ENCODE measurements at places on chromosomes 11 and 22. TPM values are rescaled to one million over a fixed set of nuclear protein-coding genes. Genes with fewer than 3 reads are reported as not detected.
A peak's percentile ranks its signal among the peaks of the same experiment; 100 is the strongest.

Gene IL17REL
- not detected for total RNA-seq

Gene SLCO2B1
- total RNA-seq: 61.1 TPM

Gene RAPSN
- total RNA-seq: 0.50 TPM

Gene OR52I2
- total RNA-seq: not detected

Gene KCNJ1
- not detected for total RNA-seq

Gene LARGE2
- total RNA-seq: 0.17 TPM

Gene MFRP
- not detected for total RNA-seq

Gene FADS1
- 20.2 TPM for total RNA-seq

Gene MAPK11
- 3.7 TPM for total RNA-seq

Gene DBX1
- not detected for total RNA-seq

Gene TMEM191C
- 3.8 TPM for total RNA-seq

GRCh38 chr11:83008581-83008923 lies 63.1 kb downstream of the RAB30 start:
- no peak for DNase-seq

DNA sequence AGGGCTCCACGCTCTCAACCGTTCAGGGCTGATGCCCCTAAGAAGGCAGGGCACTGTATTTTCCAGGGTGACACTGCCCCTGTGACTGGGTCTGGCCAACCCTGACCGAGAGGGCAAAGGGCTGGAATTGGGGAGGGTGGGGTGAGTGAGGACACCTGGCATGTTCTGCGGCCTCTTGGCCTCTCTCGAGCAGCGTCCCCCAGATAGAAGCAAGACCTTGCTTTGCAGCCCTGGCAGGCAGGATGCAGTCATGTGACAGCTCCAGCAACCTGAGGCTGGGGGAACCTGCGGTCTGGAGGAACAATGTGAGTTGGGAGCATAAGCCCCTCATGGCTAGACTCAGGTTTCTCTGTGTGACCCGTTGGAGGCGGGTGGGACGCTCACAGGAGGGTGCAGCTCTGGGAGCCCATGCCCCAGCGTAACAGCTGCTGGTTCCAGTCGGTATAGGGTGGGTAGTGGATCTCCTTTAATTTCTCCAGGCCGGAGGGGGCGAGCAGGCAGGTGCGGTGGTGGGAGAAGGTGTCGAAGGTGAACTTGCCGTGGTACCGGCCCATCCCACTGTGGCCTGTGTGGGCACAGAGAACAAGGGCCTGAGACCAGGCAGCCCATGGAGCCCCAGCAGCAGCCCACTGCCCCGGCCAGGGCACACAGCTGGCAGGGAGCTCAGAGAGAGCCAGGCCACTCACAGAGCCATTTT lies 11.4 kb downstream of the ALDH3B2 start:
- no peak for DNase-seq

- peak; percentile 90 for DNase-seq
Measured at GRCh38 chr11:45332276-45332934, 46.3 kb upstream of the SYT13 start.

DNA sequence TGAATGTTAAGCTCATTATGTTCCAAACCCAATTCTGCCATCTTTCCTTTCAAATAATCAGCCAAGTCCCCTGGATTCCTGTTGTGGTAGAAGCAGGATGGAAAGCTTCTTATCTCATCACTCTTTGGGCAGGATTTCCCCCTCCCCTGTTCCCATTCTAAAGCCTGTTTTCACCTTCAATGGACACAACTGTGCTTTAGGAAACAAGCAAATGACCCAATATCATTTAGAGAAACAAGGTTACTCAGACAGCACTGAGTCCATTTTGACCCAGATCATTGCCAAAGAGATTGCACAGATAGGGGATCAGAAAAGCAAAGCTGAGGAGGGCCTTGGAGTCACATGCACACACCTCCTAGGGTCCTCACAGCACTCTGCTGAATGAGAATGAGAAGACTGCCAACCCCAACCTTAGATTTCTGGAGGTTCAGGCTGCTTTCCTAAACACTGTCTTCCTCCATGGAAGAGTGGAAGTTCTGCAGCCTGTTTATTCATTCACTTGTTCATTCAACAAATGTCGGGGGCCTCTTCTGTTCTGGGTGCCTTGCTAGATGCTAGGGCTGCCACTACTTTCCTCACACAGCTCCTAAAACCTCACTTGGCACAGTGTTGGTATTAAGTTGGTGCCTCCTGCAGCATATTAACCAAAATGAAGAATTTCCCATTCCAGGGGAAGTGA lies 95.3 kb downstream of the ME3 start:
- DNase-seq: peak; percentile 60

GRCh38 chr11:134202661-134203060 lies 21.1 kb downstream of the NCAPD3 start:
- DNase-seq: no peak

DNA sequence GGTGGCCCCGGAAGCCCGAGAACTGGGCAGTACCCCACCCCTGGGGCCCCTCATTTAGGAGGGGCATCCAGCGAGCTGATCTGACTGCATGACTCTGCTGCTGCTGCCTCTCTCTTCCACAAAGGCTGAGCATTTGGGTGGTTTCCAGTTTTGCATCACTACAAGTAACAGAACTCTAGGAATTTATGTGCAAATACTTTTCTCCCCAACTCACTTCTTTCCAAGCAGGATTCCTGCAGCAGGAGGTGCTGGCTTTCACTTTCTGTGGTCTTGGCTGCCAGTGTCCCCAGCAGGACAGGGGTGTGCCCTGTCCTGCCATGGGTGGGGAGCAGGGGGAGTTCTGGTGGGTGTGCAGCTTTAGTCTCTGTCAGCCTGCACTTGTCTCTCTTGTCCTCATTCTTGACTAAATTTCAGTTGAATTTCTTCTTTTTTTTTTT lies 21.2 kb downstream of the UPB1 start:
- no peak for DNase-seq

DNA sequence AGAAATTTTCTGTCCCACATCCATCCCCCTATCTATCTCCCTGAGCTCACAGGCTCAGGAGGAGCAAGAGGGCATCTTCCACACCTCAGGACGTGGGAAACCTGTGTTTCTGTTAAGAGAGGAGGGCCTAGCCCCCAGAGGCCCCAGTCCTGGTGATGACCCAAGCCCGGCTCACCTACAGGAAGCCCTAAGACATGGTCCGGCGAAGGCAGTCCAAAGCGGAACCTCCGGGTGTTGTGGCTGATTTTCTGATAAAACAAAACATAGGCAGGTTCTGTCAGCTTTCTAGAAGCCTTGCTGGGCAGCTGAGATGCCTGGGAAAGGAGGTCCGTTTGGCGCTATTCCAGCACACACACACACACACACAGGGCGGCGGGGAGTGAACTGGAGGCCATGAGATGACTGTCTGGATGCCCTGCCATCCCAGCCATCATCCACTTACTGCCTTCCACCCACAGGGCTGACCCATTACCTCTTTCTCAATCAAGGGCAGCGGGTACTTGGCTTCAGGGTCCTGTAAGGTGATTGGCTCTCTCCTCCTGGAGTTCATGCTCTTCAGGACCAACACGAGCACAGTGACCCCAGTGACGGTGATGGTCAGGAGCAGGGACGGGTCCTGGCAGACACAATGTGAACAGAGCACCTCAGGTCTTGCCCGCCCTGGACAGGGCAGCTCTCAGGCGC lies 882 bp downstream of the CYB5R2 start:
- DNase-seq: no peak

DNA sequence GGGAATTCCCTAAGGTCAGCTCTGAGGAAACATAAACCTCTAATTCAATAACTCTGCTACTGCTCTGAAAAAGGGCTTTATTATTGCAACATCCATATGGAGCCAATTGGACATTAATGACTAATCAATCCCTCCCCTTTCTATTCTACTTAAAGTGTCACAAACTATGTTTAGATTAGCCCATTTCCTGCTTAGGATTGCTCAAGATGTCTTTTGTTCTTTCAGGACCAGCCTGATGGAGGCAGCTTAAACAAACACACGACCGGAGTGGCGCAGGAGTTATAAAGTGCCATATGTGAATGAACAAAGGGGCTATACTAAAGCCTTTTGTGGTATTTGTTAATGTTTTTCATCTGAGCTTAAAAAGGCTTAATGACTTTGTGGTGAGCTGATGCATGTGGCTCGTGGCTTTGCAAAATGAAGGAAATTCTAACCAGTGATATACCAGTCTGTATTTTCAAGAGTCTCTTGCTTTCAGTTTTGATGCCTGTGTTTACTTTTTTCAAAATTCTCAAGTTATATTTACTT lies 354.4 kb downstream of the SOX6 start:
- no peak for DNase-seq

- no peak for DNase-seq
Measured at GRCh38 chr22:39490135-39490798, 11.8 kb upstream of the MIEF1 start.

DNA sequence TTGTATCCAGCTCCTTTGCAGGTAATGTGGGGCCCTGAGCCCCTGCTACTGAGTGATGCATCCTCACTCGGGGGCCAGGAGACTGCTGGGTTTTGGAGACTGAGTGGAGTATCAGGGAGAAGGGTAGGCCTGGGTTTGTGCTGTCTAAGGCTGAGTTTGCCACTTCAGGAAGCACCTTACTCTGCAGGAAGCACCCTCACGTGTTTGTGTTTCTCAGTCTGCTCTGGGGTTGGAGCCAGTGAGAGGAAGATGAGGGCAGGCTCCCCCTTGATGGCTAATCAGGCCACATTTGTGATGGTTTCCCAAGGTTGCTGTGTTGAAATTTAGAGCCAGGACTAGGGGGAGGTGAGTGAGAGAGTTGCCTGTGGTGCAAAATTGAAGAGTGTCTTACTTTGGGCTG lies 13.7 kb upstream of the THY1 start:
- no peak for DNase-seq

DNA sequence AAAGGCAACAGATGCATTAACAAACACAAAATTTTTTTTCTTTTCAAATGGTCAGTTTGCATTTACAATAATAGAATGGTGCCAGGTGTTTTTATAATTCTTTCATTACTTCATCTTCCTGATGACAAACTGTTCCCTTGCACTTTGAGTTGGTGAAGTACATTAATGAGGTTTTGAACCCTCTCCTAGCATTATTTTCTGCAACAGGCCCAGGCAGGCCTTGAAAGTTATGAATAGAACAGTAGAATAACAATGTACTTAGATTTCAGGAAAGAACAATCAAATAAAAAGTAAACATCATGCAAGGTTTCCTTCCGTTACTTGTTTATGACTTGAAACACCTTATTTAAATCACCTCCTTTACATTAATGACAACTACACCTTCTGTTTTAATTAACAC lies 9.6 kb downstream of the BTG4 start:
- DNase-seq: no peak

- DNase-seq: no peak
Measured at GRCh38 chr11:118415062-118415738, 13.8 kb downstream of the ATP5MG start.

DNA sequence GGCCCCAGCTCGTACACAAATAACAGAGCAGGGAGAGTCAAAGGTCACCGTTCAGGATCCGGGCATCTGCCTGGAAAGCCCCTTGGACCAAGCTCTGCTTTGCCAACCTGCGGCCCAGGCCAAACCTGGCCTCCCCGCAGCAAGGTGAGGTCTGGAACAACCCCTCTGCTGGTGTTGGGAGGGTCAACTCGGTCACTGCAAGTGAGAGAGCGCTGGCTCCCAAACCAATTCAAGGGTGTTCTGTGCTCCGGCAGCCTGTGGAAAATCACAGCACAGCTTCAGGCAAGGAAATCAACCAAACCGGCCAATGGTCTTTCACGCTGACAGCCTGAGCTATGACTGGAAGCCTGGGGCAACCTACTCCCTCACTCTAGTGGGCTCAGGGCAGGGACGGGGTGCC lies 63.4 kb downstream of the MYH9 start:
- no peak for DNase-seq

DNA sequence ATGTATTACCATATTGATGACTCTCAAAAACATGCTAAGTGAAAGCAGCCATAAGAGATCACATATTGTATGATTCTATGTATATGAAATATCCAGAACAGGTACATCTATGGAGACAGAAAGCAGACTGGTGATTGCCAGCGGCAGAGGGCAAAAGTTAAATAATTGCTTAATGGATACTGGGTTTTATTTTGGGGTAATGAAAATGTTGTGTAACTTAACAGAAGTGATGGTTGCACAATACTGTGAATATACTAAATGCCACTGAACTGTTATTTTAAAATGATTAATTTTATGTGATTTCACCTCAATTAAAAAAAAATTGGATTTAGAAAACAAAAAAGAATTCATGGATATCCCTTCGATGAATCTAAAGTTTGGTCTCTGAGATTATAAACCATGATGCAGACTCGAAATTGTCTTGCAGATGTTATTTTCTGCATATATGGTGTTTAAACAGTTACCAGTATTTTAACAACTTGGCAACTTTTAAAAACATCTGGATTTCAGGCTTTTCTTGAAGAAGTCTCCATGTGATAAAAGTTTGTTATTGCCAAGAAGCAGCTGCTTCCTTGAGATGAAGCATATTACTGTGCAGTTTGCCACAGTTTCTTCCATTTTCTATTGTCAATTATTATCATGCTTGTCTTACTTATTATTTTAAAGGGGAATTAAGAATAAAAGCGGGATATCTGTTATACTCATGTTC lies 38.1 kb downstream of the LARGE2 start:
- no peak for DNase-seq

DNA sequence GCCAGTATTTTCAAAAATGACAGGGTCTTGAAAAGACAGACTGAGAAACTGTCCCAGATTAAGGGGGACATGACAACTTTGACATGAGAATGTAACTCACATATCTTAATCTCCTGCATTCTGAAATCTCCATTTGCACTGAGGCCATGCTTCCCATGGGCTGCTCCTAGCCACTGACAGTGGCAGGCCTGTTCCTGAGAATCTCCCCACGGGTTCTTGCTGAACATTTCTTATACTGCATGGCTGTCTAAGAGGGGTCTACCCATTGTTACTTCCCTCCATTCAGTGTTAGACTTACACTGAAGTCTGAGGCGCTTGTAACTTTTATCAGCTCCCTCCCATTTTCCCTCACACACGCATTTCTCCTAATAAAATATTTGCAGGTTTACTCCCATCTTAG lies 1.5 kb downstream of the CEP295 start:
- DNase-seq: no peak

DNA sequence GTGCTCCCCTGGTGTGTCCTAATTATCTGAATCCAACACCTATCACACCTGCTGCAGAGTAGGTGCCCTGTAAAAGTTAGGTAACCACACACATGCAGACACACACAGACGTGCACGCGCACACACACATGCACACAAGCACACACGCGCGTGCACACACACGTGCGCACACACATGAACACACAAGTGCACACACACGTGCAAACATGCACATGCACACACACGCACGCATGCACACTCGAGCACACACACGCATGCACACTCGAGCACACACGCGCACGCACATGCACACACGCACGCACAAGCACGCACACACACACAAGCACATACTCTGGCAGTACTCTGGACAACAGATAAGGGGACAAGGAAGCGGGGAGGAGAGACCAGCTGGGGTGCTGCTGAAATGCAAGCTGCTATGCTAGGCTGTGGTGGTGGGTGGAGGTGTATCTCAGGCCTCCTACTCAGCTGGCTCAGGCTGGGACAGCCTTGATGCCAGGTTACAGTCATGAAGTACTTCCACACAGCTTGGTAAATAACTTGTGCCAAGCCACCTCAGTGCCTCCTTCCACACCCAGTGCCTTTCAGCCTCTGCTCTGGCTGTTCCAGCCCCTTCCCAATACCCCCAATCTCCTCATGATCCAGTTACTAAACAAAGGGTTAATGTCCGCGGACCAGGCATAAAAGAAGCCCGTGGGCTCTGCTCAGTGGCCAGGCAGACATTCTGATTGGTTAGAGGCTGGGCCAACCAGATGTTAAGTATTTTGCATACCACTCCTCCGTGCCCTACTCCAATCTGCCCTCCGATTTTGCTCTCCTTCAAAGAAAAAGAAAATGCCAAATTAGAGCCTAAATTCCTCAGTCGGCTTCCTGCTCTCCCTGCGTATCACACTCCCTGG lies 374.1 kb downstream of the TENM4 start:
- DNase-seq: no peak

GRCh38 chr11:3002871-3003270 lies 10.7 kb upstream of the NAP1L4 start:
- DNase-seq: no peak
